ENCODE measurements at places on chromosomes 6 and 20.

- no peak for DNase-seq
Measured at GRCh38 chr20:10330071-10330470, 104.0 kb downstream of the MKKS start.

DNA sequence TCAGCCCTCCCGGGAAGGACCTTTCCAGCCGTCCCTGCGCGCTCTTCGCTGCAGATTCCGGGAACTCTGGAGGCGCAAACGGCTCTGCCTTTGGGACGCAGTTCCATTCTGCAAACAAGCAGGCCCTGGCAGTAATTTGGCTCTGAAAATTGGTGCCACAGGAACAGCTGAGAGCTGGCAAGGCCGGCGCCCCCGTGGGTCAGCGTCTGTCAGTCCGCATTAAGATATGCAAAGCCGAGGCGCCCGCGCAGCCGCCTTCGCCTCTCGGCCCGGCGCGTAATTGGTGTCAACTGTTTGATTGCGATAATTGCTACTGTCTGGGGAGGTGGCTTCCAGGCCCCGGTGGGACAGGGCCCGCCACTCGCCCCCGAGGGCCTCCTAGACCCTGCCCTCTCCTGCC, 73.6 kb downstream of the NCR2 start:
- no peak for DNase-seq

GRCh38 chr6:70763754-70764510, 96.2 kb downstream of the SMAP1 start:
- no peak for DNase-seq

- DNase-seq: no peak
Measured at GRCh38 chr6:37756135-37756534, 58.5 kb upstream of the MDGA1 start.

DNA sequence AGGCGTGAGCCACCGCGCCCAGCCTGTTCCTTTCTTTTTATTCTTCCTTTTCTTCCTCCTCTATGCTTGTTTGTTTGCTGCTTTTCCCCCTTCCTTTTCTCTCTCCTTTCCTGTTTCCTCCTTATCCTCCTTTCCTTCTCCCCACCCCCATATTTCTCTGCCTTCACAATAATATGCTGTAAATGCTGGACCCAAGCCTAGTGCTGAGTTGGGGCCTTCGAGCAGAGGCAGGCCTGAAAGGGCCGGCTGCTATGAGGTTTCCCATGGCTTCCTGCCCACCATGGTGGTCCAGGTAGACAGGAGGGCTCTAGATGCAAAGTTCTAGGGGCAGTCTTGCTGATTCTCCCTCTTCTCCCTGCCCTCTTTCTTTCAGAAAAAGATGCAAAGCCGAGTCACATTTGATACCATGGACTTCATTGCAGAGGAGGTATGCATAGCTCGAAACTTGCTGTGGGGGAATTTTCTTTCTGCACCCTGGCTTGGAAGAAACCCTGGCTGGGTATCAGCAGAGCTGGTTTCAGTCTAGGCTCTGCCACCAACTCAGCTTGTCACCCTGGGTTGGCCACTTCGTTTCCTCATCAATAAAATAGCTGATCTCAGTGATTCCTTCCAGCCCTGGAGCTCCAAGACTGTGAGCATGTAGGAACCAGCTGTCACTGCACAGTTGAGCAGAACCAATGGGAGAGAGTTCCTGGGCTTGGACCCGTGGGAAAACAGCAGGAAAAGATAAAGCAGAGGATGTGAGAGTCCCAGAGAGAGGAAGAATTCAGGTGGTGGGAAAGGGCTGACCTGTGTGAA, 7.4 kb downstream of the CNBD2 start:
- DNase-seq: no peak

- DNase-seq: no peak
Measured at GRCh38 chr20:23646106-23646873, 8.5 kb upstream of the CST3 start.

DNA sequence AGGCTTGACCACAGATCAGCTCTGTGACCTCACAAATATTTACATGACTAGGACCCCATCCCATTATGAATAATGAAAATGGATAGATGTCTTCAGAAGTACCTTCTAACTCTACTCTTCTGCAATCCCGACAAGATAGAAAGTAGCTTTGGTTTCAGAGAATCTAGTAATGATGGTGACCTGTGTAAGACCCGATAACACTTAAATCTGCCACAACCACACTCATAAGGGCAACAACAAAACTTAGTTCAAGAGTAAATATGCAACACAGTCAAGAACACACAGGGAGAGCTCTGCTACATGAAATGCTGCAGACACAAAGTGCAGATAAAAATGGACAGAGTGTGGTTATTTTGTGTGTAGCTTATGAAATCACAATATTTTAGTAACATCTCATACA, 9.6 kb downstream of the CHD6 start:
- DNase-seq: no peak

GRCh38 chr20:53654932-53655624, 61.4 kb upstream of the ZNF217 start:
- no peak for DNase-seq

GRCh38 chr20:42530855-42531448, 658.8 kb downstream of the PTPRT start:
- DNase-seq: no peak

GRCh38 chr6:166318649-166319600, 10.7 kb upstream of the PRR18 start:
- no peak for DNase-seq

DNA sequence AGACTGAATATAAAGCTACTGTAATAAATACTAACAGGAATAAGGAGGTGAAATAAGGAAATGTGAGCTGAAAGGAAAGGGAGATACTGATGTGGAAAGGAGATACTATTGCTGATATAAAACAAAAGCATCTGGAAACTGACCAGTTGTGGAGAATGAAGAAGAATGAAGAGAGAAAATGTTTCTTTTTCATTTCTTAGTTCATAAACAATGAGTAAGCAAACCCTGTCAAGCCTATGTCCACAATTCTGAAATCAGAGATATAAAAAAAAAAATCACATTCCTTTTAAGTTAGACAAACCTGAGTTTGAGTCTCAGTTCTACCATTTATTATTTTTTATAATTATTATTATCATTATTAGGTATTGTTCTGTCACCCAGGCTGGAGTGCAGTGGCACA, 121.6 kb upstream of the GJE1 start:
- no peak for DNase-seq

GRCh38 chr6:33641144-33641543, 20.0 kb downstream of the ITPR3 start:
- no peak for DNase-seq

GRCh38 chr6:128509709-128510108, 10.7 kb downstream of the PTPRK start:
- no peak for DNase-seq

DNA sequence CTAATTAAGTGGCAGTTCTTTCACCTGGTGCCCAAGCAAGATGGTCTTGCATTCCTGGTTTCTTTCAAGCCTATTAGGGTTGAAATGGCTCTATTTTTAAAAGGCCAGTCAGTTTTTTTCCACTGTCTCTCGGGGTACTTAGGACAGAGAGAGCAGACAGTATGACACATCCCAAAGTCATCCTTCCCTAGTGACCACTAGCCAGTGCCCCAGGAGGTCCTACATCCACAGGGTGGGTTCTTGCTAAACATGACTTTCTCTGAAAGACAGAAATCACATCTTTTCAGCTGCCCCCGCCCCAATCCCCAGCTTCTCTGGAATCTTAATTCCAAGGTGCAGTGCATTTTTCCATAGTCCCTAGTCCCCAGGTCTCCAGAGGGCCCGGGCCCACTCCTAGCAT, 192.4 kb downstream of the SLC24A3 start:
- DNase-seq: no peak

- no peak for DNase-seq
Measured at GRCh38 chr6:44161997-44162338, 3.3 kb downstream of the CAPN11 start.

DNA sequence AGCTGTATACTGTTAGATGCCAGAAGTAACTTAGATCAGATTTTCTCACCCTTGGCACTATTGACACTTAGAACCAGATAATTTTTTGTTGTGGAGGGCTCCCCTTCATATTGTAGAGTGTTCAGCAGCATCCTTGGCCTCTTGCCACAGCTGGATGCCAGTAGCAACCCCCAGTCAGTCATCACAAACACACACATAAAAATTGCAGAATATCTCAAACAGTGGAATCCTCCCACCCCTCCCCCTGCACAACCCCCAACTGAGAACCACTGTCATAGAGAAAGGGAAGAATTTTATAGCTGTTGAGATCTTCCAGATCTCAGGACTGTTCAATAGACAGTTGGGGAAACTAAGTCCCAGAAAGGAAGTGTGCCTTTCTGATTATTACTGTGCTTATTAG, 81.2 kb upstream of the VSTM2L start:
- DNase-seq: no peak

DNA sequence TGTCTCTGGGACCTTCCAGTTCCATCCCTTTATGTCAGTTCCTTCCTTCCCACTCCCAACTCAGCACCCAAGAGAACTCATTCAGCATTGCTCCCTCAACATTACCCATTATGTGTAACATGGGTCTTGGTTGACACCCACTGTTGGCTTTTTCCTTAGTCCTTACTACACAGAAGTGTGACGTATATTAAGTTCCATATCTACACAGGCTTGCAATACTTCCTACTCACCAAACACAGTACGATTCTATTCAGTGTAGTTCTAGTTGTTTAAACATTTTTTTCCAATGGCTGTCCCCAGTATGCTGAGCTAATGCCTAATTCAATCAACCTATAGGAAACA, 37.7 kb downstream of the ARHGAP18 start:
- no peak for DNase-seq

DNA sequence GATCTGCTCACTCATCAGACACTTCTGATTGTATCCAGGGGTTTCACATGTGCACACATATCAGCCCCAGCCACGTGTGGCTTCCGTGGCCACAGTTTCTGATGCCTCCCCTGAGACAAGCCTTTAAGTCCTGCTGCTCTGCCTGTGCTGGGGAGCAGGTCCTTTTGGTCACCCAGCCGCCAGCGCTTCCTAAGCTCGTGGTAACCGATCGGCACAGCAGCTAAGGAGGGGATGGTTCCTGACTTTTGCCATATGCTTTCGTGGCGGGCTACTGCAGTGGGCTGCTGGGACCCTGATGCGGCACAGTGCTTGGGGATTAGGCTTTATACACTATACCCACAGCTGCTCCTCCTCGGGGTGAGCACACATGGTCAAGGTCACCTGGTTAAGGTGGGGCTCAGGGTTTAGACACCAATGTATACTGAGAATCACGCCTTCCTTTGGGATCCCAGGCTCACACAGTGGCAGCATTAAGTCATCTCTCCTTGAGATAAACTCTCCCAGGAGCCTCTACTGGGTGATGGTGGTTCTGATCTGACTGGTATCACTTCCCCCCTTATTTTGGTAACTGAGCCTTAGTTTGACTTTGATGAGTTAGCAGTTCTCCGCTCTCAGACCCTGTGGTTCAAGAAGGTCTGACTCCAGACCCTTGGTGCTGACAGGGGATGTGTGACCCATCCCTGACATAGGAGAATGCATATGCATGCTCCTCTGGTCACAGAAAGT, 85.9 kb upstream of the KCNG1 start:
- no peak for DNase-seq

- DNase-seq: no peak
Measured at GRCh38 chr6:2522521-2522920, 228.2 kb downstream of the MYLK4 start.

- peak; percentile 92 for DNase-seq
Measured at GRCh38 chr20:33993576-33994221, at the start of gene RALY. TSS of gene RALY (plus strand) at chr20:33993911. CDS start at chr20:34072075, 78,164 bp downstream.

- DNase-seq: no peak
Measured at GRCh38 chr20:38844963-38845362, 39.5 kb downstream of the PPP1R16B start.

DNA sequence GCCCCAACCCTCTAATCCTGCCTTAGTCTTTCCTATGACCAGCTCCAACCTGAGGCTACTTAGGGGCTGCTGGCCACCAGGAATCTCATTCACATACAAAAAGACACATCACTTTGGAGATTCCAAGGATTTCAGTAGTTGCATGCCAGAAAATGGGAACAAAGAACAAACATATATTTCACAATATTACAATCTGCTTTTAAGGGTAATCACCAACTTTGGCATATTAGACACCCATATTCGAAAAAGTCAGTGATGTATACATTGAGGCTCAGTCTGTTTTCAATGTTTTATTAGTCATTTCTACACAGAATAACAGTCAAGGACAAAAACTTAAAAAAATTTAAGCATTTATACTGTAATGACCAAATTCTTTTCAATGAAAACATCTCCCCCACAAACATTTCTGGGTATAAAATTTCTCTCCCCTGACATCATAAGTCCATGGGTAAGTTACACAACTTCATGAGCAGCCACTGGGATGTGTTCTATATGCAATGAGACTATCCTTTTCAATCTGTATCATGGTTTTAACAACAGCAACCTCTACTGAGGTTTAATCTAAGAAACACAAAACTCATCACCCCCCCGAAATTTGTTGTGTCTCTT, 103.5 kb downstream of the MAP7 start:
- DNase-seq: no peak

- DNase-seq: no peak
Measured at GRCh38 chr20:8388707-8389106, 256.6 kb downstream of the PLCB1 start.

GRCh38 chr20:12748359-12748994, 260.3 kb upstream of the SPTLC3 start:
- DNase-seq: no peak

DNA sequence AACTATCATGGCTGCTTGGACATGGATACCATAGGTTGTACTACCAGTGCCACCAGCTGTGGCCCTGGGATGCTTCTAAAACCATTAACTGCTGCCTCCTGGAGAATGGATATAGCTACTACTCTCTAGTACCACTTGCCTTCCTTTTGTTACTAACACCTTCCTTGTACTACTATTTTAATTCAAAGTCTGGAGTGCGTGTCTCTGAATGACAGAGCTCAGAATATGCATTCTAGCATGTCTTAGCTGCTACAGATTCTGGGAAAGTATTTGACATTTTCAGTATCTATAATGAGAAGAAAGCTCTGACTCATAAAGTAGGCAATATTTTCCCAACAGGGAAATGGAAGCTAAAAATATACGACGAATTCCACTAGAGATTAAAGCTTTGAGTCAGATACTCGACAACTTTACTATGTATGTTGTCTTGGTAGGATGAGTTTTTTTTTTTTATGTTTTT, 112.3 kb downstream of the PFDN4 start:
- no peak for DNase-seq

- DNase-seq: peak; percentile 16
Measured at GRCh38 chr6:15327271-15327670, 81.4 kb downstream of the JARID2 start.

GRCh38 chr20:17357238-17357637, 130.4 kb downstream of the PCSK2 start:
- no peak for DNase-seq

DNA sequence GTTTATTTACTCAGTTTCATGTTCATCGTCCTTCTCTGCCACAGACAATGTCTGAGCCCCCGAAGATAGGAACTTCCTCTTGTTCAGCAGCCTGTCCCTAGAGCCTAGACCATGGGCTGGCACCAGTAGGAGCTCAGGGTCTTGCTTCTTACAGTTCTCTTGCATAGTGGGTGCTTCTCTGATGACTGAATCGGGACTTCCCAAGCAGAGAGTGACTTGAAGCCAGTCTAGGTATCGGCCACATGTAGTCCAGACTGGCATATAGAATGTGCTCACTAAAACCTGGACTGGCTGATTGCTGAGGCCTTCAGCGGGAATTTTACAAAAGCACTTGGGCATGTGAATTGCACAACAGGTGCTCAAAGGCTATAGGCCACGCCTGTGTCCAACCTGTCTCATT, 52.0 kb downstream of the PRDM1 start:
- DNase-seq: no peak

- no peak for DNase-seq
Measured at GRCh38 chr6:164048840-164049516, 634.5 kb downstream of the QKI start.
